ENCODE measurements at places on chromosomes 7 and 10.
A peak's percentile ranks its signal among the peaks of the same experiment; 100 is the strongest.

GRCh38 chr10:12419262-12419847 lies 70.0 kb downstream of the CAMK1D start:
- DNase-seq, result no peak

- DNase-seq, result no peak
Observed at GRCh38 chr10:89182894-89183293, 24.2 kb downstream of the CH25H start.

DNA sequence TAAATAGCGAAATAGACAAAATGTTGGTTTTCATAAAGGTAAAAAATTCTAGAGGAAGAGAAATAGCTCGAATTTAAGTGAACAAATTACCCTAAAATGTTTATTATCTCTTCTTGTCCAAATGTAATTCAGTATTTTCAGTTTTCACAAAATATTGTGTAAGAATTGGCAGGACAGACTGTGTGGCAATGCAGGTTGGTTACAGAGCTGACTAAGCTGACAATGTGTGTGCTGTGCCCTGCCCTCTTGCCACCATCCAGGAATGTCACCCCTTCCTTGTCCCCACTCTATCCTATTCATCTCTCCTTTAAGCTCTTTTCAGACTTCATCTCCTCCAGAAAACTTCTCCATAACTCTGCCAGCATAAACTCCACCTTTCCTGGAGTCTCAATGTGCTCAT lies 46.1 kb downstream of the COL28A1 start:
- no peak for DNase-seq

- no peak for DNase-seq
Observed at GRCh38 chr10:1664333-1664964, 72.9 kb downstream of the ADARB2 start.

DNA sequence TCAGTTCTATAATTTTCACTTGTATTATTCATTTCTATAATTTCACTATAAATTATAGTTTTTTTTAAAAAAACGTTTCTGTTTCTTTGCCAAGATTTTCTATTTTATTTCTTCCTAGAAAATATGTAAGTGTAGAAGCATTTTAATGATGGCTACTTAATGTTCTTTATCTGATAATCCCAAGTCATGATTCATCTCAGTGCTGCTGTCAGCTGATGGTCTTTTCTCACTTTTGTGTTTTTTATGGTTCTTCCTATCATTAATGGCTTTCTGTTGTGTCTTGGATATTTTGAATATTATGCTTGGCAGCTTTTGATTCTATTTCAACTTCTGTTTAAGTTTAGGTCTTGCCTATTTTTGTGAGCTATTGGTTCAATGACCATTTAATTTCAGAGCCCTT lies 268.6 kb downstream of the BAMBI start:
- no peak for DNase-seq

DNA sequence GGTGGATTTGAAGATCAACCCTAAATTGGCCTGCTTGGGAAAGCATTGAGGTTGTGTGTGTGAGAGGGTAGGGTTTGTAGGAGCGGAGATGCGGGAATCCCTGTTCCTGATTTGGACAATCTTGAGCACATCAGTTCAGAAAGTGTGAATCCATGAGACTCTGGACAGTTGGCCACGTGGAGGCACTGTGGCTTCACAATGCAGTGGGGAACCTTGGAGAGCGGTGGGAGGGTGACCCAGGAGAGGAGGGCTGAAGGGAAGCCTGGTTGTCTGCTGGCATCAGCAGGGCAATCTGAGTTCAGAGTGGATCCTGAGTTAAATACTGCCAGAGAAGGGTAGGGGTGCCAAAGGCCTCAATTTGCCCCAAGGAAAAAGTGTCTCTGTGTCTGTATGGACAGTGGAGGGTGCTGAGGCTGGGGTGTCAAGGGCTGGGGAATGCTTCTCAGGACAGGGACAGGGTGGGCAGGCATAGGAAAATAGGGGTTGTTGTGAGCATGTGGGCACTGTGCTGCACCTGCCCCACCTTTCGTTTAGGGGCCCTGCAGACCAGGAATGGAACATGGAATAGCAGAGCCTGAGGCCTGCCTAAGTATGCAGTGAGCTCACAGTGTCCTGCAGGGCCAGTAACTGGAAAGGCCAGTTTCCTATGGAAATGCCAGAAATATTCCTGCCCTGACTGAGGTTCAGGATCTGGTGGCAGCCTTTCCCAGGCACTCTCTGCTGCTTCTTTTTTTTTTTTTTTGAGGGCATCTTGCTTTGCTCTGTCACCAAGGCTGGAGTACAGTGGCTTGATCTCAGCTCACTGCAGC lies 162.9 kb upstream of the PRSS58 start:
- DNase-seq, result peak; percentile 14

DNA sequence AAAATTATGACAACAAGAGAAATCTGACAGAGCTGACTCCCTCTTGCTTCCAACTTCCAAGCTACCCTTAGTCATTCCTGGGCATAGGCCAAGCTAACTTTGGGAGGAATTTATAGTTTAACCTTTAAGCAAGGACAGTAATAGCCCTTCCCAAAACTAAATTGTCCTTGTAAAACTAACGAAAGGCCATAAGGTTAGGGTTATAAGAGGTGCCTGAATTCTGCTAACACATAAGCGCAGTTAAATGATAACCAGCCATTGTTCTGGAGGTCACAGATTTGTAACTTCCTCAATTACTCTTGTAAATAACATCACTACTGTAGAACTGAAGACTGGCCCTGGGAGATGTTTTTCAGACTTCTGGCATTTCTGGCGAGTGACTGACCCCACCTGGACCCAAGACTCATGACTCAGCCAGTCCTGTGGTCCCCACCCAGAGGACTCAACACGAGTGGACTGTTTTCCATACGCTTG lies 481.2 kb downstream of the KCNMA1 start:
- DNase-seq, result no peak

DNA sequence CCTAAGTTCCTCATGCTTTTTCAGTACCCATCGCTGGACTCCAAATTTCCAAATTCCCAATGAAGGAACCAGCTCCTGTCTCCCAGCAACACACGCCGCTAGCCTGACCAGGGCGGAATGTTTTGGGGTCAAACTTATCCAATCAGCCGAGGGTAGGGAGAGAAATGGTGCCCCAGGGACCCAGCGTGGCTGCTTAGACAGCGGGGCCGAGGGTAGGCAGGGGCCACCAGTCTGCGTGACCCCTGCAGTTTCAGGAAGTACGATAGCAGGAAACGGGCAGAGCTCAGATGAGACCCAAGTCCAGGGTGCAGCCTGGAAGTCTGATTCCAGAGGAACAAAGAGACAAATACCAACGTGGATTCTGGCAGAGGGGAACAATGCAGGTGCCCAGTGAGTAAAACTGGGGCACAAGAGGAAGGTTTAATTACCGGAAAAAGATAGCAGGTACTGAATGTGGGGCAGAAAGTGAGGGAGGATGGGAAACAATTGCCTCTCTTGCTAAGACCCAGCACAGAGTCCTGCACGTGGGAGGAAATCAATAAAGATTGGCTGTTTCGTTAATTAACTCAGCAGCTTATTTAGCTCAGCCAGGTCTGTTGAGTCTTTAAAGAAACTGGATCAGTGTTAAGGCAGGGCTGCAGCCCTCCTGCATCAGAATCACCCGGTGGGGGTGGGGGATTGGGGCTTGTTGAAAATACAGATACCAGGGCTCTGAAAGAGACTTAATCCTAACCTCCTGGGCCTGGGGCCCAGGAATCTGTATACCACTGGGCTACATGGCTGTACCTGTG lies 50.4 kb upstream of the NFE2L3 start:
- no peak for DNase-seq

DNA sequence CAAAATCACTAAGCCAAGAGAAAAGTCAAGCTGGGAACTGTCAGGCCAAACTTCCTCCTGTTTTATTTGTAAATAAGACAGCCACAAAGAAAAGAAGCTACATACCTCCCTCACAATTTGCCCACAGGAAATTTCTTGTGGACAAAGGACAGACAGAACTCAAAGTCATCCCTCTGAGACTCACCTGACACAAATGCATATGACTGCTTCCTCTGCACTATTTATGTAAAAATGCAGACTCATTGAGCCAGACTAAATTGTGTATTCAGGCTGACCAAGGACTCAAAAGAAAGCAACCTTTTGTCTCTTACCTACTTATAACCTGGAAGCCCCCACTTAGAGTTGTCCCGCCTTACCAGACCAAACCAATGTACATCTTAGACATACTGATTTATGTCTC lies 11.8 kb downstream of the TOMM7 start:
- no peak for DNase-seq

GRCh38 chr10:75962395-75963061 lies 531.1 kb downstream of the LRMDA start:
- DNase-seq, result no peak

DNA sequence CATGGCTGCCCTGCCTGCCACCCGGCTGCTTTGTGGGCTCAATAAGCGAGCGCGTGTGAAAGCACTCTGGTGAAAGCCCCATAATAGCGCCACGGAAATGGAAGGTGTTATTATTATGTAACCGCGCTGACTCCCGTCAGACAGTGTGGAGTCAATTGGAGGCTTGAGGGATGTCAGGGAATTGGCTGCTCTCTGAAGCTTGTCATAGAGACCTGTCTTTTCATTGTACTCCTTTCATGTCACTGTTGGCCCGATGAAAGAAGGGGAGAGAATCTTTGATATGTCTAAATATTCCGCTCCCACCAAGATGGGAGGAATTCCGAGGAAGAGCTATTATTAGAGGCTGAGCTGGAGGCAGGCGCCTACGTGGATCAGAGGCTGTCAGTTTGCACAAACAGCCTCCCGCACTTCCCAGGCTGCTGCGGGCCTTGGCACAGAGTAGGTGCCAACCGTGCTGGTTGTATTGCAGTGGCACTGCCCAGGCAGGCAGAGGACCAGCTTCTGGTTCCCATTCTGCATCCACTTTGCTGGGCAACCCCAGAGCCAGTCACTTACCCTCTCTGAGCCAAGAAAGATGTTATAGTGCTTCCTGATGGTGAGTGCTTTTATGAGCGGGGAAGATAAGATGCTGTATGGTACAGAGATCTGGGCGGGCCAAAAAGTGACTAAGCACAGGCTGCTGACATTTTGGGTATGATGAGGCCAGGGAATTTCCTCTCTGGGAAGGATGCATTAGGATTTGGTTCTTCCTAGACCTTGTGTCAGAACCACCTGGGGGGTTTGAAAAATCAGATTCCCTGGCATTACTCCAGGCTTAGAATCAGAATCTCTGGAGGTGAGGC lies 151.4 kb downstream of the RPS24 start:
- DNase-seq, result no peak

- no peak for DNase-seq
Observed at GRCh38 chr7:155324012-155324917, 26.6 kb downstream of the INSIG1 start.

GRCh38 chr10:80253266-80253962 lies 36.0 kb downstream of the MAT1A start:
- no peak for DNase-seq

- DNase-seq, result no peak
Observed at GRCh38 chr10:77071001-77071511, 566.6 kb downstream of the KCNMA1 start.

GRCh38 chr10:70759781-70760180 lies 25.4 kb downstream of the TBATA start:
- DNase-seq, result peak; percentile 35

- DNase-seq, result no peak
Observed at GRCh38 chr10:71697938-71698709, 21.5 kb downstream of the C10orf105 start.

DNA sequence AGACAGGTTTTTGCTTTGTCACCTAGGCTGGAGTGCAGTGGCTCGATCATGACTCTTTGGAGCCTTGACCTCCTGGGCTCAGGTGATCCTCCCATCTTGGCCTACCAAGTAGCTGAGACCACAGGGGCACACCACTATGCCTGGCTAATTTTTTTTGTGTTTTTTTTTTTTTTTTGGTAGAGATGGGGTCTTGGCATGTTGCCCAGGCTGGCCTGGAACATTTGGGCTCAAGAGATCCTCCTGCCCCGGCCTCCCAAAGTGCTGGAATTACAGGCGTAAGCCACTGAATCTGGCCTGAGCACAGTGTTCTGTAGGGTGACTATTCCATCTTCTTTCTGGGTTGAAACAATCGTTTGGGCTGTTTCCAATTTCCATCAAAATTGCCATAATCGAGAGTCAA lies 1.5 kb upstream of the MUC3A start:
- no peak for DNase-seq

- DNase-seq, result no peak
Observed at GRCh38 chr7:151711906-151712809, 164.8 kb downstream of the PRKAG2 start.

DNA sequence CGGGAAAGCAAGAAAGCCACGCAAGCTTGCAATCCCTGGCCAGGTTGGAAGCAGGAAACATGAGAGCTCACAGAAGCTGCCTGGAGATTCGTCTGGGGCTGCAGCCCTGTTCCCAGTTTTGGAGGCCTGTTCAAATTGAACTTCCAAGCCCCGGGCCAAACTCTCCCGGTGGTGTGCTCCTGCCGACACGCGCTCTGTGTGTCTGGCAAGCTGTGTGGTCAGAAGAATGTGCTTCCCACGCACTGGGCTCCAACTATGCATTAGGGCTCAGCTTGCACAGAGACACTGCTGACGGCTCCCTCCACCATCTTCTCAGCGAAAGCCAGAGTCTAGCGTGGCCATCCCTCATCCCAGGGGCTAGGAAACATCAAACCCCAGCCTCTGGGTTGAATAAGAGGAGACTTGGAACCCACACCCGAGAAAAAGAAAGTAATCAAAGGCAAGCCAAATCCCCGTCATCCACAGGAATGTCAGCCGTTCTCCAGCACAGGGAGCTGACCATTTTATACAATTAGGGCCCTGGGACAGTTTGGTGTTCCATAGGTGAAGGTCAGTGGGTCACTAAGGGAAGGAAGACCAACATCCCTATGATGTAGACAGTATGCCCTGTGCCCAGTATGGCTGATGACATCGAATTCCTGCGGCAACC lies 107.2 kb downstream of the FGFR2 start:
- no peak for DNase-seq

DNA sequence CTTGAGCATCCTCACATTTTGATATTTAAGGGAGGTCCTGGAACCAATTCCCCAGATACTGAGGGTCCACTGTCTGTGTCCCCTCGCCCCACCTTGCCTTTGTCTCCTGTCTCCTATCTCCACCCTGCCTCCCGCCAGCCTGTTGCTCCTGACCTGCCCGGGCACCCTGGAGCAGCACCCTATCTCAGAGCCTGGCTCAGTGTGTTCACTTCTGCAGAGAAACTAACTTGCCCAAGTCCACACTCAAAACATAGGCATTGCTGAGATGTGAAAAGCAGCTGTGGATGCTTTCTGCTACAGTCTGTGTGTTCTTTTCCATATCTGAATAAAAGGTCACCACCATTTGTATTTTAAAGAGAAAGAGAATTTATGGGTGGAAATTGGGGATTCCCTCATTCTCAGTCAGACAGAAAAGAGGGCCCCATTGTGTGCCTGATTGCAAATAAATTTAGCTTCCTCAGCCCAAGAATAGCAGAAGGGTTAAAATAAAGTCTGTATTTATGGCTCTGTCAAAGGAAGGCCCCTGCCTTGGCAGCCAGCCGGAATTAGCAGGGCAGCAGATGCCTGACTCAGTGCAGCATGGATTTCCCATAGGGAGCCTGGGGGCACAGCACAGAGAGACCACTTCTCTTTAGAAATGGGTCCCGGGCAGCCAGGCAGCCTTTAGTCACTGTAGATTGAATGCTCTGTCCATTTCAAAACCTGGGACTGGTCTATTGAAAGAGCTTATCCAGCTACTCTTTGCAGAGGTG lies 161.3 kb downstream of the EGFR start:
- no peak for DNase-seq

- DNase-seq, result no peak
Observed at GRCh38 chr7:132103718-132104117, 472.6 kb downstream of the PLXNA4 start.

Data from stomach (tissue), 19 donors.